Stimulated activated CD8-positive, alpha-beta memory T cell treated with anti-CD3 and anti-CD28 coated beads, Interleukin-15, amount 100 ng/mL, for 24 hours (primary cell): ENCODE measurements at places on chromosomes 12 and 14.

GRCh38 chr12:111029732-111030131 is 109.4 kb upstream of the MYL2 start:
- no peak for DNase-seq

DNA sequence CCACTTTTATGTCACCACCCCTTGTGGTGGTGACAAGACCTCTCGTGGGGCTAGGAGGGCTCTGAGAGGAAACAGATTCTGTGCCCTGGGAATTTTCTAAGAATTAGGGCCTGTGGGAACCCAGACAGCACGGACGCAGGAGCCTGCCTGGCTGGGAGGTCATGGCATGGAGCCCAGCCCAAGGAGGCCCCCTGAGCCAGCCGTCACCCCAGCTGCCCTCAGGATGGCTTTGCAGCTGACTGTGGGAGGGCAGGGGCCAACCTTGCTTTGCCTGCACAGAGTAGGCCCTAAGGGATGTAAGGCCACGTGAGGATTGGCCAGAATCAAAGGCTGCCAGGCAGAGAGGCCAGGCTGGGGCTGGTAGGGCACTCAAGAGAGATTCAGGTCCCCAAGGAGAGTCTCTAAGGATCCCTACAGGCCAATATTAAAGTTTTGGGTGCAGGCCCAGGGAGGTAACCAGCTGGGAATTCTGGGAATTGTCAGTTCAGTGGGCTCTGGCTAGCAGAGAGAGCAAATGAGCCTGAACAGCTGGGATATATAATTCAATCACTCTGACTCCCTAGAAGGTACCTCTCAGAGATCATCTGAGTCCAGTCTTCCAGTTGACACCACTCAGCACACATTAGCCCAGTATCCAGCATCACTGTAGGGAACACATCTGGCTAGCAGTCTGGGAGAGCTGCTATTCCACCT is 6.4 kb downstream of the LTBP2 start:
- no peak for DNase-seq

DNA sequence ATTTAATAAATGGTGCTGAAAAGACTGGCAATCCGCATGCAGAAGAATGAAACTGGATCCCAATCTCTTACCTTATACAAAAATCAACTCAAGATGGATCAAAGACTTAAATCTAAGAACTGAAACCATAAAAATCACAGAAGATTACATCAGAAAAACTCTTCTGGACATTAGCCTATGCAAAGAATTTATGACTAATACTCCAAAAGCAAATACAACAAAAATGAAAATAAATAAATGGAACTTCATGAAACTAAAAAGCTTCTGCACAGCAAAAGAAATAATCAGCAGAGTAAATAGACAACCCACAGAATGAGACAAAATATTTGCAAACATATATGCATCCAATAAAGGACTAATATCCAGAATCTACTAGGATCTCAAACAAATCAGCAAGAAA is 14.3 kb upstream of the CLEC1A start:
- no peak for DNase-seq

GRCh38 chr14:31205681-31206535 is 1.7 kb downstream of the HECTD1 start:
- DNase-seq, result no peak

DNA sequence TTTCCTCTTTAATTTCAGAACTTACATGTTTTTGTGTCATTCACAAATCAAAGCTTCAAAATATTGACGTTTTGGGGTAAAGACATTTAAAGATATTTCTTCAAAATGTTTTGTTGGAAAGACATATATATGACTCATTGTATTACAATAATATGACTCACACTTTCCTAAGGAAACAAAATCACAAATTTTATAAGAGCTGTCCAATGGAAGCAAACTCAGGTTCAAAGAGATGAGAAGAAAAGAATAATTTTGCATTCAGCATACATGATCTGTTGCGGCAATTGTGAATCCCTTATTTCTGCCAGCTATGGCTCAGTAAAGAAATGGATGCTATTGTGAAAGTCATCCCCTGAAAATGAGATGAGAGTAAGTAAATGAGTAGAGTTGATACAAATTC is 82.7 kb downstream of the GRIP1 start:
- no peak for DNase-seq

DNA sequence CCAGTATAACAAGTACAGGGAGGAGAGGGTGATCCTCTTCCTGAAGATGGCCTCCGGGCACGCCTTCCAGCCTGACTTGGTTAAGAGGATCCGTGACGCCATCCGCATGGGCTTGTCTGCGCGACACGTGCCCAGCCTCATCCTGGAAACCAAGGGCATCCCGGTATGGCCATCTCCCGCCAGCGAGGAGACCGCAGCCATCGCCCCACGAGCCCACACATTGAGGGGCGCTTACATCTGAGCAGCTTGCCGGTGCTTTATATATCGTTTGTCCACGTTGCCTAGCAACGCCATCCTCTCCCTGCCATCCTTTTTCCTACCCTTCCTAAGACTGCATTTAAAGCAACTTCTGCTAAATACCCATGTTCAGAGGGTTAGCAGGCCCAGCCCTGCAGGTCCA is 71.5 kb downstream of the AACS start:
- DNase-seq, result no peak

DNA sequence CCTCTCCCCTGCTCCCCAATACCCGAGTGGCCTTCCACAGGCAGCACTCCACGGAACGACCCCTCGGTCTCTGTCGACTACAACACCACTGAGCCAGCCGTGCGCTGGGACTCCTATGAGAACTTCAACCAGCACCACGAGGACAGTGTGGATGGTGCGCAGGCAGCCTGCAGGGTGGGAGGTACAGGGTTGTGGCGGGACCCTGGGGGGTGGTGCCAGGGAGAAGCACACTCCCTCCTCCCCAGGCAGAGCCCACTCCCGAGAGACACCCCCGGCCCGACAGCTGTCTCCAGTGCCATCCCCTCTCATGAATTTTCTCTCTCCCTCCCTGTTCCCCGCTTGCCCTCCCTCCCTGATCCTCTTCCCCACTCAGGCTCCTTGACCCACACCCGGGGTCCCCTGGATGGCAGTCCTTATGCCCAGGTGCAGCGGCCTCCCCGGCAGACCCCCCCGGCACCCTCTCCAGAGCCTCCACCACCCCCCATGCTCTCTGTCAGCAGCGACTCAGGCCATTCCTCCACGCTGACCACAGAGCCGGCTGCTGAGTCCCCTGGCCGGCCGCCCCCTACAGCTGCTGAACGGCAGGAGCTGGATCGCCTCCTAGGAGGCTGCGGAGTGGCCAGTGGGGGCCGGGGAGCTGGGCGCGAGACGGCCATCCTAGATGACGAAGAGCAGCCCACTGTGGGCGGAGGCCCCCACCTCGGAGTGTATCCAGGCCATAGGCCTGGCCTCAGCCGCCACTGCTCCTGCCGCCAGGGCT is 9.0 kb downstream of the TNS2 start:
- no peak for DNase-seq

GRCh38 chr14:34733245-34733644 is 18.9 kb upstream of the CFL2 start:
- no peak for DNase-seq

DNA sequence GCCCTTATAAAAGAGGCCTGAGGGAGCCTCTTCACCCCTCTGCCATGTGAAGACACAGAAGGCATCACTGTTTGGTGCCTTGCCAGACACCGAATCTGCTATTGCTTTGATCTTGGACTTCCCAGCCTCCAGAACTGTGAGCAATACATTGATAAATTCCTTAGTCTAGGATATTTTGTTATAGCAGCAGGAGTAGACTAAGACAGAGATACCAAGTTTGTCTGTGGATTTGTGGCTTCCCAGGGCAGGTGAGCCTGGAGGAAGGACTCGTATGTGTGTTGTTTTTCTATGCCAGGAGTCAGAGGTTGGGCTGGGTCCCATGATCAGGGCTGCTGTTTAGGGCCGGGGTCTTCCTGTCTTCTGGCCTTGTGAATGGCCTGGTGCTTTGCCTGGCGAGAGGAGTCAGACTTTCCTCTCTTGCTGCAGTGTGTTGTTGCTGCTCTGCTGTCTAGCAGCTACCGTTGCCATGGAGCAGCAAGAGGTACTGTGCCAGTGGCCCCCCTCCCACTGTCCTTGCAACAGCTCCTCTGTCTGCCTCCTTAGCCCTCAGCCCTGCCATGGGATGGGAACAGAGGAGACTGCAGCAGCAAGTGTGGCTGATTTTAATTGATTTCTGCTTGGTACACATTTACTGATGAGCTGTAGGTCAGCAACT is 111.2 kb downstream of the CHST11 start:
- DNase-seq, result no peak

GRCh38 chr12:89765959-89766824 is 57.6 kb upstream of the ATP2B1 start:
- no peak for DNase-seq

- DNase-seq, result no peak
Observed at GRCh38 chr12:110311903-110312302, 30.9 kb downstream of the ATP2A2 start.

DNA sequence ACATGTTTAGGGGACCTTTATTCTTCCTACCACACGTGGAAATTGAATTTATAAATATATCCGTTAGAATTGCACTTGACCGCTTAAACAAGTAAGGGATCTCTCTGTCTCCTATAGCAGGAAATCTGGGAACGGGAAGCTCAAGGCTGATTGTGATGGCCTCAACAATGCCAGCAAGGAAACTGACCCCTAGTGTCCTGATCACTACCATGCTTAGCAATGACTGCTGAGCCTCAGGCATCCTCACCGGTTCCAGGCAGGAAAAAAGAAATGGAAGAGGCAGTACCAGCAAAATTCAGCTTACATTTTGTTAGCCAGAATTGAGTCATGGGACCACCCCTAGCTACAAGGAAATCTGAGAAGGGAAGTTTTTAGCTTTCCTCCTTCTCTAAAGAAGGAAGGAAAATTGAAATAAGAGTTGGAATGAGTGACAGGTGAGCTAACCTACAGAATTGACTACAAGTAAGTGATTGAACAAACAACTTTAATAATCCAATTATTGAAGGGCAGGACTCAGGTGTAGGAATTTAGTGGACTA is 43.9 kb upstream of the AMN1 start:
- DNase-seq, result no peak

DNA sequence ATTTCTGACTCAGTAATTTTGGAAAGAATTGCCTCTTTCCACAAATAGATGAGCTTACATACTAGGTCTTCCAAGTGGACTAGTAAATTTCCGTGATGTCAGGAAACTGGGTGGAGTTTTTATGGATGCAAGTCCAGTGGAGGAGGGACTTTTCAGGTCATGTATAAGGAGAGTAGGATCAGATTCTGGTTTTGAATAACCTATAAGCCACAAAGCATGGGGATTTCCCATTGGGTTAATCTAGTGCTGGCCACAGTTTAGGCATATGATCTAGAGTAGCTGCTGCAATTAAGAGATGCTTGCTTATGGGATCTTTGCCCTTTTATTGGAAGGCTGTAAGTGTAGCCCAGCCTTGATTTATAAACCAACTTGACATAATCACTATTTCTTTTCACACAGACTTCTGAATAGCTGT is 33.8 kb downstream of the STK38L start:
- DNase-seq, result no peak

- DNase-seq, result no peak
Observed at GRCh38 chr12:52630599-52631200, 12.3 kb upstream of the KRT73 start.

GRCh38 chr12:113173081-113173698 is 12.1 kb downstream of the DDX54 start:
- no peak for DNase-seq

- DNase-seq, result no peak
Observed at GRCh38 chr12:28781671-28782652, 367.1 kb upstream of the FAR2 start.

DNA sequence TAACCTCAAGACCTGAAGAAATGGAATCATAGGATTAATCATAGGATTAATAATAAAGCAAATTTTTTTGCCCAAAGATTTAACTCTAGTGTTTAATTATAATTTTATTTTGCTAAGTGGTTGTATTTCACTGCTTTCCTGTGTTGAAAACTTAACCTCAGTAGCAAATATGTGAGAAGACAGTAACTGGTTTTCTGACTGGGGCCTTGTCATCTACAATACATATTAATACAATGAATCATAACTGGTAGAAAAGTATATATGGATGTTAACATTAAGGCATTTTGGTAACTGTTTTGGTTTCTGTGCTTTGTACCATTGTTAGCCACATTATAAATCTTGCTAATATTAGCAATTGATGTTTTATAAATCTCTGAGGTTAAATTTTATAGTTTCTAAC is 92.2 kb downstream of the ACSS3 start:
- no peak for DNase-seq

DNA sequence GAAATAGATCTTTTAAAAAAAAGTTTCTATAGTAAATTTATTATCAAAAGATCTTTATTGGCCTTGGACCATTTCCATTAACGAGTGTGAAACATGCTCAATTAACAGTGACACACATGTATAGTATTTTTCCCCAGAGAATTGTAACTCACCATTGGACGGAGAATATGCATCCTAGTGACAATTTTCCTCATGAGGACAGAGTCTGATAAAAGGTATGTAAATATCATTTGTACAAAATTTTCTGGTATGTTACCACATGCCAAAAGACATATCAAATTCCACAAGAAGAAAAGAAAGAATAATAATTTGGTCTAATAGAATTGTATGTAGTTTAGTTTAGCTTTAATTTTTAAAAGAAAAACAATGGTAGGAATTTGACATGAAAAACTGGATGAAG is 1096.0 kb upstream of the FLRT2 start:
- DNase-seq, result no peak

- no peak for DNase-seq
Observed at GRCh38 chr12:94566345-94566744, 84.0 kb downstream of the TMCC3 start.

DNA sequence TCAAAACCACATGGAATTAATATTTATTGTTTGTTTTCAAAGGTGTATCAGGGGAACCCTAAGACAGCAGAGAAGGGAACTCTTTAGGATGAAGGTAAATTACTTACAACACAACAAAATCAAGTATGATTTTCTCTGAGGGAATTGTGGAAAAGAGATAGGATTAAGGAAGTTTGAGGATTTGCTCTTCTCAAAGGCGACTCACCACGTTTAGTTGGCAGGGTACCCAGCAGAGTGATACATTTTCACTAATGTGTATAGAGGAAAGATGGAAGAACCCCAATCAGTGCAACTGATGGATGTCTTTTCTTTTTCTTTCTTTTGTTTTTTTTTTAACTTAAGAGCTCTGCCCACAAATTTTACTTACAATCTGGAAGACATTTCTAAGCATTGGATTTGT is 499.2 kb downstream of the CCER1 start:
- no peak for DNase-seq
